ENCODE measurements at places on chromosomes 5 and 9.

DNA sequence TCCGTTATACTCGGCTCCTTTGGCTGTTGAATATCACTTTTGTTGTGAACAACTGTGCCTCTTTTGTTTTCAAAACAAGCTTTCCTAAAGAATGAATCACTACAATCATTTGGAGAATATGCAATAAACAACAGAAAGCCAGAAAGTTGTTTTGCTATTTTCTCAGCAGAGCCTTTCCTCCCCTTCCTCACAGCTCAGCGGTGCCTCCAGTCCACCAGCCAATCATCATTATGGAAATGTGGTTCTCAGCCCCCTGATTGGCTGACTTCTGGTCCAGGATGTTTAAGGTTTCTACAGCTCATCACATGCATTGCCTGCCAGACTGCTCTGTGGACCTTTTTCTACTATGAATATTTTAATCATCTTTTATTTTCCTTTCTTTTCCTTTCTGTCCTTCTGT lies 9.1 kb upstream of the ZNF608 start:
- no peak for DNase-seq

DNA sequence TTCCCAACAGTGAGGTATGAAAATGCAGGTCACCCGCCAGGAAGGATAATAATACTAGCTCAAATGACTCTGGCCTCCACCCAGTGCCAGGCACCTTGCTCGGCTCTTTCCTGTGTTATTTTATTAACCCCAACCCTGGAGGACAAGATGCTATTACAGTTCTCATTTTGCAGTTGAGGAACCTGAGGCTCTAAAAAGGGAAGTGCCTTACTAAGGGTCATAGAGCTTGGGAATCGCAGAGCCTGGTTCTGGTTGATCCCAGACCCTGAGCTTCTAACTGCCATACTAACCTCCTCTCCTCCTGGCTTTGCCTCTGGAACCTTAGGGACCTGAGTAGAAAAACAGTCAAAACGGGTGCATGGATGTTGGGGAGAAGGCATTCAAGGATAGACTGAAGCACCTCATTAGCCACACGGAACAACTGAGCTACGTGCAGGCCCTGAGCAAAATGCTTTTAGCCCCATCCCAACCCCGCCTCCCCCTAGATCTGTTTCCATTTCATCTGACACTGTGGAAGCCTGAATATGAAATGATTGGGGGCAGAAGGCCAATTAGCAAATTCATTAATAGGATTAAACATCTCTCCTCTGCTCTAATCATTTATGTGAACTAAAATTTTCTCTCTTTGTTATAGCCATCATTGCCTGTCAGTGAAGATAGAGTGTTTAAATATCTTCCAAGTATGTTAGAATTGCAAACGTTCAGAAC lies 7.9 kb downstream of the KCNIP1 start:
- no peak for DNase-seq

DNA sequence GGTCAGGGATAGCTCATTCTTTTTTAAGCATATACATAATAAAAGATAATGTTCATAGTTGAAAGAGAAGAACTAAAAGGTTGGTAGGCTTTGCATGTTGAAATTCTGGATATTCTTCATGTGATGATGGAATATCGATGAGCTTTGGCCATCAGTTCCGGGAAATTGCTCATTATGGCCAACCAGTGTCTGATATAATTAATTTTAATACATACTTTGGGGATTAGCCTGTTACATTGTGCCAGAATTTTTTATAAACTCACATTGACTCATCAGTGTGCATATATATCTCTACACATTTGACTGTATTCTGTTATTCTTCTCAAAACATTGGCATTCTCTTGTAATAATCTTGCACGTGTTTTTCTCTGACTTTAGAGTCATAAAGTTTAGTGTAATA lies 84.3 kb downstream of the NNT start:
- DNase-seq: no peak

DNA sequence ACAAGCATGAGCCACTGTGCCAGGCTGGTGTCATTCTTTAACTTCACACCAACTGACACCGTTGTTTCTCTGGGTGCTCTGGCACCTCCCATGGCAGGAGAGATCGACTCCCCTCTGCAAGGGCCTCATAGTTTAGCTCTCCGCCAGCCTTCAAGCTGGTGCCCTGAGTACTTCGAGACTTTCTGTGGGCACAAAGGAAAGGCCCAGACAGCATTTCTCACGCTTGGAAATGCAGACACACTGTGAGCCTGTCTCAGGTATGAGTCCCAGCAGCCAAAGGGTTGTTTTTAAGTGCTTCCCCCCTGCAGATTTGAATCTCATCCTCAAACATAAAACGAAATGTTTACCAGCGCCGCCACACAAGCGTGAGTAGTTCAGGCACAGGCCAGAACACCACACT lies 11.1 kb upstream of the TCF7 start:
- DNase-seq: peak; percentile 80

GRCh38 chr5:72628771-72629371 lies 121.7 kb upstream of the ZNF366 start:
- no peak for DNase-seq

GRCh38 chr9:90873422-90873821 lies 71.8 kb downstream of the SYK start:
- DNase-seq: no peak

DNA sequence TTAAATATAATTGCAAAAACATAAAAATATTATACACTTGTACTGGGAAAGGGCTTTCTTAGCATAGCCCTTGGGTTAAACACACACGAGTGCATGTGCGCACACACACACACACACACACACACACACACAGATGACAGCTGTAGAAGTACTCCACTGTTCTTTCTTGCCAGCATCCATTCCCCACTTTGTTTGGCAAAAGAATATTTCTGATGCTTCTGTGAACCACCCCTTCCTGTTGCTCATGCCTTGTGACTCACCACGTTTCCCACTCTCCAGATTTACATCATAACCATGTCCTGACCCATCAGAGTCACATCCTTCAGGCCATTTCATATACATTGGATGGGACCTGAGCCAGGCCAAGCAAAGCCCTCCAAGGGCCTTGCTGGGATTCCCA lies 280.1 kb downstream of the DNAH5 start:
- no peak for DNase-seq

- DNase-seq: no peak
Measured at GRCh38 chr5:50582699-50583098, 83.7 kb upstream of the PARP8 start.

- no peak for DNase-seq
Measured at GRCh38 chr9:115395511-115396021, 277.6 kb upstream of the TNC start.

Data from stimulated activated naive CD8-positive, alpha-beta T cell treated with anti-CD3 and anti-CD28 coated beads, Interleukin-15, amount 100 ng/mL, for 72 hours (primary cell).